ENCODE measurements at places on chromosomes 6 and 20. TPM values are rescaled to one million over a fixed set of nuclear protein-coding genes. Genes with fewer than 3 reads are reported as not detected.

Gene PROKR2
- total RNA-seq = not detected

Gene TMEM200A
- 18.5 TPM for total RNA-seq

Gene ANKRD66
- not detected for total RNA-seq

GRCh38 chr6:45892696-45893245 is 122.9 kb downstream of the CLIC5 start:
- DNase-seq = no peak

GRCh38 chr6:42378536-42378935 is 73.2 kb downstream of the TRERF1 start:
- no peak for DNase-seq

DNA sequence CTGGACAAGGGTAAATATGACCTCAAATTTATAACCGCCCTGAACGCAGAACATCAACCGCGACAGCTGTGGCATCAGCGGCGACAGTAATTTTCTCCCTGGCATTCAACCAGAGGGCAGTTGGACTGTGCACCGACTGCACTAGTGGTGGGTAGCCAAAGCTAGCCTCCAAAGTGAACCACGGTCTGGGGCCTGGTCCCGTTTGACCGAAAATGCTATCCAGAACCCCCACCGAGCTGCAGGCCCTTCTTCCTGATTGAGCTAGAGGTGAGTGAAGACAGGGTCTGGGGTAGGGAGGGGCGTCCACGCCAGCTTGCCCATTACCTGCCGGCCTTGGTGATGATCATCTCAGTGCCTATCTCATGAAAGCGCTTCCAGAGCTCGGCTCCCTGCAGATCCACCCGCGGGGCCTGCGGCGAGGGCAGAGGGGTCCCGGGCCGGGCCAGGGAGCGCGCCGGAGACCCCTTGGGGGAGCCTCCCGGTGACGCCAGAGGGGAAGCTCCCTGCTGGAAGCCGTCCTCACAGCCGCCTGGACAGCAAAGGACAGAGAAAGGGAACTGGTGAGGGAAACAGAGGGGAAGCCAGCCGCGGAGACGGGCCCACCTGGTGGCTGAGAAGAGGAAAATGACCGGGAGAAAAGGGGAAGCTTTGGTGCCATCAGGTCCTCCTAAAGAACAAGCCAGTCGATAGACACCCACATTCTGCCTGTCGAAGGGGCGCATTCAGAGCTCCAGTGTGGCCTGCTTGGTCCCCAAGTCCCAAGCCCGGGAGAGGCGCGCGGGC is 2.0 kb downstream of the TBX18 start:
- DNase-seq = peak; percentile 67

GRCh38 chr6:47109281-47109680 is 67.1 kb upstream of the ADGRF1 start:
- no peak for DNase-seq

All from sciatic nerve (tissue), 2 donors.